ENCODE measurements at places on chromosomes 12 and 14.

DNA sequence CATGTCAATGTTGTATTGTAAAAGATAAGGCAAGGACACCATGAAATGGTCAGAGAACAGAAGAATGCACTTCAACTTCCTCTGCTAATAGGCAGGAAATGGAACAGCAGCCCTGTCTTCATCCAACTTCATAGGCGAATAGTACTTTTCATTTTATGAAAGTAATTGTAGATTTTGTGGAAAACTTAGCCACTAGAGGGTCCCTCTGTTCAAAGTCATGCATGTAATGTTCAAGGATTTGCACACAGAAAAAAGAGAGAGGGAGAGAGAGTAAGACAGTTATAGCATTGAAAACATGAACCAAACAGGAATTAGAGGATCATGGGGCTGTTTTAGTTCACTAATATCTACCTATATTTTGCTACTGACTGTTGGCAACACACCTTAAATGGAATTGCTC, 172.2 kb downstream of the FLRT2 start:
- DNase-seq, result no peak

DNA sequence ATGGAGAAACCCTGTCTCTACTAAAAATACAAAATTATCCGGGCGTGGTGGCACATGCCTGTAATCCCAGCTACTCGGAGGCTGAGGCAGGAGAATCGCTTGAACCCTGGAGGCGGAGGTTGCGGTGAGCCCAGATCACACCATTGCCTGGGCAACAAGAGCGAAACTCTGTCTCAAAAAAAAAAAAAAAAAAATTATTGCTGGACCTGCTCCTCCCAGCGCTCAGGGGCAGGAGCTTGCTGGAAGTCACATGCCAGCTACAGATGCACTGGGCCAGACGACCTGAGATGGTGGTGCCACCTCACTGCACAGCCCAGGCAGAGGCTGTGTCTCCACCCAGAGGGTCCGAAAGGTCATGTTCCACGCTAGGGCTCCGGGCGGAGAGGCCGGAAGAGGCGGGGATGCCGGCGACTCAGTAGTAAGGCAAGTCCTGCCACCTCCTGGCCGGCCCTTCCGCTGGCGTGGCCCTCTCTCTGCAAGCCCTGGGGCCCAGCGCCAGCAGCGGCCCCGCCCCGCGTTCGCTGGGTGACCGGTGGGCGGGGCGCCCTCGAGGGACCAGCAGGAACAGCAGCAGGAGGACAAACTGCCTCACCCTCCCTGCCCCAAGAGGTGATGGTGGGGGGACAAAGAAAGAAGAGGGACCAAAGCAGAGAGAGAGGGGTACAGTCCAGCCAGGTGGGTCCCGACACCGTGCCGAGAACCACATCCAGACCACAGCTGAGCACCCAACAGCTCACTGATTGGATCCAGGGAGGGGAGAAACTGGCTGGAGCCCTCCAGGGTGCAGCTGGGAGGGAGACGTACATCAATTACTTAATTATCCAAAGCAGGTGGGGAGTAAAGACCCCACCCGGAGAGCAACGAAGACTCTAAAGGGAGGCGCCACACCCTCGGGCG, 3.6 kb upstream of the RHOF start:
- DNase-seq, result peak; percentile 87

DNA sequence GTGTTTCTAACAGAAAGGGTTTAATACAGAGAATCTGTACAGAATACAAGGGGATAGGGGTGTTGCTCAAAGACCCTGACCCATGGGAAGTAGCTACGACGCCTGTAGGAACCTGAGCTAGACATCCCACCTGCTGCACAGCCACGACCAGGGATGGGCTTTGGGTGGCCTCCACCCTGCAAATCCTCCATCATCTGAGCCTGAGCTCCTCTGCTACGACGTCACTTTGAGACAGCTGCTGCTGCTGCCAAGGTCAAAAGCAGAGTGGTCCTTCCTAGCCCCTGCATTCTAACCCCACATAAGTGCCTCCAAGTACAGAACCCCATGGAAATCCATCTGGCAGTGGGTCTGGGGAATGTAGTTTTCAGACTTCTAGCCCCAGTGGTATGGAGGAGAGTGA, 43.8 kb downstream of the JAG2 start:
- no peak for DNase-seq

GRCh38 chr12:83700838-83701237, 1014.1 kb downstream of the TMTC2 start:
- no peak for DNase-seq

- no peak for DNase-seq
Observed at GRCh38 chr12:29030006-29030405, 119.1 kb upstream of the FAR2 start.

GRCh38 chr14:25607192-25607591, 557.2 kb upstream of the STXBP6 start:
- no peak for DNase-seq

- no peak for DNase-seq
Observed at GRCh38 chr12:2366711-2367110, 313.9 kb downstream of the CACNA1C start.

DNA sequence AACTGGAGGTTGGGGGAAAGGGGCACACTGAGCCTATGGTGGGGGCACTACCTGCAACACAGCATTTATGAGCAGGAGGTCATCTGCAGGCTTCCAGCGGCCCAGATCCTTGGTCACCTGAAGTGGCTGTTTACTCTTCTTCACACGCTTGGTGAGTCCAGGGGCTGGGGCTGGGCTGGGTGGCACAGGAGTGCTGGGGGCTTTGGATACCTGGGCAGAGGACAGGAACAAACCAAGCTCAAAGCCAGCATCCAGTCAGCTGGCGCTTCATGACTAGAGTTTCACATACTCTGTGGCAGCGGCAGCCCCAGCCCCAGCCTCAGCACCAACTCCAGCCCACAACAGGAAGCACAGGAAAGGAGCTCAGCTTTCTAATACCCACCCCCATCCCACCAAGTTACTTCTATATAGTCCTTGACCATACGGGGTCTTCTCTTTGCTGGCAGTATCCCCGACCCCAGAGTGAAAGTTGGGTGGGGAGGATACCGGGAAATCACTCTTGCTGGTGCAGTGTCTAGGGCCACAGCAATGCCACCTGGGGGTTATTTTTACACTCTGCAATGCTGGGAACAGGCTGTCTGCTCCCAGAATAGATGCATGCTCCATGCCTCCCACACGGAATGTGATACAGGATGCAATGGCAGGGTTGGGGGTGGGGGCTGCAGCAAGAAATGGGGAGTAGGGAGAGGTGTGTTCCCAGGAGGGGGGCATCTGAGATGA, 3.1 kb downstream of the MCRS1 start:
- DNase-seq, result no peak

- DNase-seq, result no peak
Observed at GRCh38 chr12:107282628-107283027, 189.3 kb upstream of the CRY1 start.

DNA sequence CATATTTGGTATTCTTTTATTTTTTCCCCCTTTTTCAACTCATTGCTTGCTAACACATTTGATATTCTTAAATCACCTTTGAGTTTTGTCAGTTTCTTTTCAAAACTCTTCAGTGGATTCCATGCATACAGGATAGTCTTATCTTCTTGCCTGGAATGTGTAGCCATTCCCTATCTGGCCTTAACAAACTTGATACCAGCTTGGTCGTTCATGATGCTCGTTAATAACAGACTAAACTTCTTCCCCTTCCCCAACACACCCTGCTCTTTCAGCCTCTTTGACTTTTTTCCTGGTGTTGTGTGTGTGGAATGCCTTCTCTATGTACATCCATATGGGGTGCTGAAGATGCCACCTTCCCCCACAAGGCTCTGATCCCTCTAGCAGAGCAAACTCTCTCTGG, 17.7 kb upstream of the CALM1 start:
- DNase-seq, result no peak

- DNase-seq, result no peak
Observed at GRCh38 chr14:25485381-25485780, 435.4 kb upstream of the STXBP6 start.

DNA sequence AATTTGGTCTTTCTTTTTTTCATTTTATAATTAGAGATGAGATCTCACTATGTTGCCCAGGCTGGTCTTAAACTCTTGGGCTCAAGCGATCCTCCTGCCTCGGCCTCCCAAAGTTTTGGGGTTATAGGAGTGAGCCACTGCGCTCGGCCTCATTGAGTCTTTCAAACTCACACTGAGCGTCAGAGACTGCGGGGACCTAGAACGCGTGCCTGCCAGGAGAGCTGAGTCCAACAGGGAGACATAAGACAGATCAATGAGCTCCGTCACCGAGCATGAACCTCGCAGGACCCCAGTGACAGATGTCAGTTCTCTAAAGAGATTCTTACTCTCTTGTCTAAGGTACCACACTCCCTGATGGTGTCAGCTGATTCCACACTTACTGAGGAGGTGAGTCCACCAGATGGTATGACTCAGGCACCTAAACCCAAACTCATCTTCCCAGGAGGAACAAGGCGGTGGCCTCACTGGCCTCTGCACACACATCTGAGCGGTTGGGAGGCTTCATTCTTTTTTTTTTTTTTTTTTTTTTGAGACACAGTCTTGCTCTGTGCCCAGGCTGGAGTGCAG, 58.9 kb downstream of the CCDC88C start:
- DNase-seq, result no peak

DNA sequence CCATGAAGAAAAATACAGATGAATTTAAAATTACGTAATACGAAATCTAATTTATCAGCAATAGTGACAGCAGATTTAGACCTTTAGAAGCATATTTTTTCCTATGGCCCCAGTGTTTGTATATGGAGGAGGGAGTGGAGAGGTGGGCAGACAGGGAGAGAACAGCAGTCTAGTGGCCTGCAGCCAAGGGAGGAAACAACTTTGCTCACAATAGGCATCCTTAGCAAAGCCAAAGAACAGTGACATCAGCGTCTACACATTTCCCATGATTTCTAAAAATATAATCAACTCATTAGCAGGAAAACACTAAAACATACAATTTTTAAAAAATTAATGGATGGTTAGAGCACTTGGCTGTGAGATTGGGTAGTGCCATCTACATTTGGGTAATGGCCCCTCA, 622.6 kb upstream of the ATP2B1 start:
- no peak for DNase-seq

DNA sequence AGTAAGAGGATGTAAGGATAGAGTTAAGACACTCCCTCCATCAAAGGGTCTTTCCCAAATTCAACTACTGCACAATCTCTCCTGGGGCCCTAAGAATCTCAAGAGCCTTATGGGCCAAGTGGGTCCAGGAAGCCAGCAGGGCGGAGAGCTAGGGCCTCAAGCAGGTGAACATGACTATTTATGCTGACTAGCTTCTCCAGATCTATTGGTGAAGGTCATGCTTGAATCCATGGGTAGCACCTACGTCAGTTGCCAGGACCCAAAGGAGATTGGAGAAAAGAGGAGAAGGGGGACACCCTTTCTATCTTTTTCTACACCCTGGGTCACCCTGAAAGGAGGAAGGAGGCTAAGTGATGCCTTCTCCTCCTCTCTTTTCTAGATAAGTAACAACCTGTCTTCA, 534.2 kb upstream of the MIS18BP1 start:
- no peak for DNase-seq

DNA sequence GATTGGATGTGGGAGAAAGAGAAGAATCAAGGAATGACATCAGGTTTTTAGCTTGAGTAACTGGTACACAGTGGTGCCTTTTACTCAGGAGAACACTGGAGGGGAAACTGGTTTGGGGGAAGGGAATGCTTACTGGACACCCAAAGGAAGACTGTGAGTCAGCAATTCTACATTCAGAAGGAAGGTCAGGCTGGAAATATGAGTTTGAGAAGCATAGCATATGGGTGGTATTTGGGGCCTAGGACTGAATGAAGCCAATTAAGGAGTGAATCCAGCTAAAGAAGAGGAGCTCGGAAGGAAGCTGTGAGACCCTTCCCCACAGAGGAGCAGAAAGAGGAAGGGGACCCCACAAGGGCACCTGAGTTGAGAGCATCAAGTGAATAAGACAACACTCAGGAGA, 35.4 kb downstream of the DMAC2L start:
- no peak for DNase-seq

DNA sequence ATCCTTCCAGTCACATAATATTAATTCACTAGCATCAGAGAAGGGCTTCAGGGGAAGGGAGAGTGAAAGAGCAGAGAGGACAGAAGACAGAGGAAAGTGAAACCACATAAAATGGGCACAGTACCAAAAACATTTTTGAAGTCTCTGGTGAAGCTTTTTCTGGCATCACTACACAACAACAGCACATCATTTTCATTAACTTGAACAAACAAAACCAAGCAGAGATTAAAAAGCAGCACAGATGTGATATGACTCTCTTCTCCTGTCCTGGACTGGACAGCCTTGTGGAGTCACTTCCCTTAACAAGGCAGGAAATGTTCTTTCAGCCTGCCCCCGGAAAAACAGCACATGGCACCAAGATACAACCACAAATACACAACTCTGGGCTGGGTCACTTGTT, 112.0 kb downstream of the TSPAN8 start:
- DNase-seq, result no peak

GRCh38 chr14:69242311-69243224, 17.4 kb upstream of the GALNT16 start:
- peak; percentile 93 for DNase-seq

DNA sequence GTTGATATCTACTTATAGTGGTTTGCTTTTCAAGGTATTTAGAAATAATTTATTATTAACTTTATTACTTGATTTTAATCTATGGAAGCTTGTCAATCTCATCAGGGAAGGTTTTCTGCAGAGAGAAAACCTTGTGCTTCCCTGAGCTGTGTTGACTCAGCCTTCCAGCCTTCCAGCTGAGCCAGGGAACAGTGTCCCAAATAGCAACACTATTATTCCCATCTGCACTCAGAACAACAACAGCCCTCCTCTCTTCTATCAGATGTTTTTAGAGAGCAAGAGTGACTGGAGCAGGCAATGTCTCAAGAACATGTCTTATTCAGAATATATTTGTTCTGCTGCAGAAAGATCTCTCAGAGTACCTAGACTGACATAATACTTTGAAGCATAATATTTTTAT, 389.9 kb upstream of the GARIN6 start:
- DNase-seq, result no peak

DNA sequence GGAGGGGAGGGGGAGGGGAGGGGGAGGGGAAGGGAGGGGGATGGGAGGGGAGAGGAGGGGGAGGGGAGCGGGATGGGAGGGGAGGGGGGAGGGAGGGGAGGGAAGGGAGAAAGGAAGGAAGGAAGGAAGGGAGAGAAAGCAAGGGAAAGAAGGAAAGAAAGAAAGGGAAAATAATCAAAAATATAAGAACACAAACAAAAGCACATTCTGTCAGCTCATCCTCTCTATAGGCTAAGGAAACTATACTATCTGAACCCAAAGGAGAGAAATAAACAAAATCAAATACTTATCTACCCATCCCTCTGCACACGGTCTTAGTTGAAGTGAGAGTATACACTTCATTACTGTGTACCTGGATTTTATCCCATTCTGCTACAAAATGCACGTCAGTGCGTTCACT, 26.9 kb downstream of the MANSC1 start:
- DNase-seq, result no peak

- DNase-seq, result peak; percentile 21
Observed at GRCh38 chr12:15629108-15629507, 160.1 kb downstream of the EPS8 start.

- no peak for DNase-seq
Observed at GRCh38 chr12:130119241-130119861, 42.9 kb upstream of the FZD10 start.

- no peak for DNase-seq
Observed at GRCh38 chr12:114343585-114344302, 62.2 kb downstream of the TBX5 start.

- DNase-seq, result peak; percentile 95
Observed at GRCh38 chr12:3135522-3136461, 58.6 kb downstream of the TSPAN9 start.

Data from HTR-8/SVneo (cell line).